ENCODE measurements at places on chromosomes 1 and 21. TPM values are rescaled to one million over a fixed set of nuclear protein-coding genes. Genes with fewer than 3 reads are reported as not detected.

MFAP2 gene
- total RNA-seq, result 4.5 TPM

NBPF6 gene
- total RNA-seq, result not detected

CSF3R gene
- total RNA-seq, result 54.2 TPM

AMIGO1 gene
- 6.4 TPM for total RNA-seq

SNRNP40 gene
- 66.6 TPM for total RNA-seq

SLC6A9 gene
- 3.9 TPM for total RNA-seq

ROR1 gene
- 5.9 TPM for total RNA-seq

HSD3B2 gene
- not detected for total RNA-seq

SDE2 gene
- 22.0 TPM for total RNA-seq

DENND2C gene
- 5.9 TPM for total RNA-seq

DNA sequence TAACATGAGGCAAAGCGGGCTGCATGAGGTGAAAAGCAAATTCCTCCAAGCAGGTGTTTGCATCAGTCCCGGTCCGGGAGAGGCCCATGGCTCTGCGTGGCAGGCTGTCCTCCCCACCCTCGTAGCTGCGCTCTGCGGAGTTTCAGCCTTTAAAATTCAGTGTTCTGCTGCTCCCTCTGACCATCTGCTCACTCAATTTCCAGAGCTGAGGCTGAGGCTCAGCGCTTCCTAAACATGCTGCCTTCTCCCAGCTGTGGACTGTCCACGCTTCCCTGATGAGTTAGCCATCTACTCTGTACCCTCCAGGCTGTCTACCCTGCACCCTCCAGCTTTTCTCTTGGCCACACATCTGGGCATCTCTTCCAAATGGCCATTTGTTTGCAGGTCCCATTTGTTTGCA is 87.7 kb downstream of the KCNJ6 start:
- DNase-seq, result no peak

DNA sequence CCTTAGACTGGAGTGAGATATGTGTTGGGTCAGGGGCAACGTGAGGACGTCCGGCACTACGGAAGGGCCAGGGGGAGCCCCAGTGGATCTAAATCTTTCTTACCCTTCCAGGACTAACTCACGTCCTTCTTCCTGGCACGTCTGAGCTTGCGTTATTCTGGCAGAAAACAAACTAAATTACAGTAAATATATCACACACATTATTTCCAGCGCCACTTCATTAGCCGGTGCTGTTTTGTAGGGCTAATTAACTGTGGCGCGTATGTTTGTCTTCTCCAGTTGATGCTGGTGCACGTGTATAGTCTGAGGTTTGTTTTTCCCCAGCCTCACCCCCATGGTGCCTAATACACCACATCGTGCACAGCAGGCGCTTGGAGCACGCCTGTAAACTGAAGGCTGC is 59.2 kb downstream of the TLR5 start:
- no peak for DNase-seq

GRCh38 chr1:165942062-165942461 is 114.6 kb downstream of the UCK2 start:
- DNase-seq, result no peak

- no peak for DNase-seq
Measured at GRCh38 chr1:47438165-47439016, 547 bp downstream of the FOXD2 start.

DNA sequence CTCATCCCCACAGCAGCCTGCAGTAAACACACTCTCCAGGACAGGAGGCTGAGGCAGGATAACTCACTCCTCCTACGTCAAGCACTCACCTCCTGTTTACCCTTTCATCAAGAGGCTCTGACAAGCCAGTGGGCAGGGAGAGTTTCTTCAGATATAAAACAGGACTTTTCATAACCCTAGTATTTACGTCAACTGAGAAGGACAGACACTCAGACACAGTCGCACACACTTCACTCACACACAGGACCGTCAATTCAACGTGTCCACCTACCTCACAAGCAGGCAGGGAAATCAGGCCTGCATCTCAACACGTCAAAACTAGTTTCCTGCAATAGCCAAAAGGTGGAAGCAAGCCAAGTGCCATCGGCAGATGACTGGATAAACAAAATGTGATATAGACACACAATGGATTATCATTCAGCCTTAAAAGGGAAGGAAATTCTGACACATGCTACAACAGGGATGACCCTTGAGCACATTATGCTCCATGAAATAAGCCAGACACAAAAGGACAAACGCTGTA is 48.6 kb downstream of the ITPKB start:
- no peak for DNase-seq

- no peak for DNase-seq
Measured at GRCh38 chr1:44934791-44935190, 51.6 kb downstream of the EIF2B3 start.

GRCh38 chr1:31671561-31672201 is 27.0 kb upstream of the PEF1 start:
- DNase-seq, result no peak

DNA sequence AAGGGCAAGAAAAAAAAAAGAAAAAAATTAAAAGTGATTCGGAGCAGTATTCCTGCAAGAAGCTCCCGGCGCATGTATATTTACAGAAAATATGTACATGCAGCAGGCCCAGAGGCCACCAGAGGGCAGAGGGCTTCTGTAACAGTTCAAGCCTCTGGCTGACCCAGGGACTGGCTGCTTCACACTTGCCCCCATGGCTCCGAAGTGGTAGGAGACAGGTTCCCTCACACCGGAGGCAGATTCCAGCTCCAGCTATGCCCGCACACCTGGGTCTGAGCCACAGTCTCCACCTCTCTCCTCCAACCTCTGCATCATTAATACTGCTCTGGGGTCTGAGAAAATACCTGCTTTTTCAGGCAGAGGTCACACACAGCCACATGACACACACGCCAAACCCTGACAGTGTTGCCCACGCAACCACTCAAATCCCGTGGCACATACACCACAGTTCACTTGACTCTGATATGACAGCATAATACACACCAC is 2.2 kb upstream of the ARHGAP30 start:
- DNase-seq, result peak; percentile 55

DNA sequence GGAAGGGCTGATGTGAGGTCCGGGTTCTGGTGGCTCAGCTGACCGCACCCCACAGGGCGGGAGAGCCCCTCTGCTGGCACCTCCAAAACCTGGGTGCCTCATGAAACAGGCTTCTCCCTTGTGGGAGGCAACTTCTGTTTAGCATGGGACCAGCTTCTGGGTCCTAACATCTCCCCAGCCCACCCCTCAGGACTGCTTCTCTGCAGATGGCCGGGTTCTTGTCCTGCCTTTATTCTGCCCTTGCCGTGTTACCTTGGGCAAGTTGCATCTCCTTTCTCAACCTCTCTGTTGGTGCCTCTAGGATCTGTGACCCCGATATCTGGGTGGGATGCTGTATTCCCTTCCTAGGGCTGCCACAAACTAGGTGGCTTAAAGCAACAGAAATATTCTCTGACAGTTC is 15.0 kb upstream of the TTC22 start:
- peak; percentile 9 for DNase-seq

DNA sequence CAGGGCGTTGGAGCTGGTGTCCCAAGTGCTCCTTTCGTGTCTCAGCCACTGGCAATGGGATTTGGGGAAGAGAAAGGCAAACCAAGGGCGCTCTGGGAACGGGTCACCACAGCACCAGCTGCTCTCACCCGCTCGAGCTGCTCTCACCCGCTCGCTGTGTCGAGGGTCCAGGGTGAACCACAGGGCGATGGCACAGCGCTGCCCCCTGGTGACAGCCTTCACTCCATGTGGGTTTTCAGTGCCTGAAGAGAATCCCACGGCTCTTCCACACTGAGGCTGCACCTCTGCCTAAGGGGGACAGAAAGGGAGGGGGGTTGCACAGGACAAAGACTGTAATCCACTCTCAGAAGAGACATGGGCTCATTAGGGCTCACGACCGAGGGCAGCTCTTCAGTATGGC is 7.1 kb upstream of the CLDN19 start:
- no peak for DNase-seq

GRCh38 chr1:173017792-173018191 is 32.9 kb downstream of the TNFSF18 start:
- no peak for DNase-seq

- DNase-seq, result no peak
Measured at GRCh38 chr1:27592931-27593677, 10.8 kb downstream of the AHDC1 start.

GRCh38 chr1:84995484-84996334 is 1.2 kb downstream of the MCOLN2 start:
- no peak for DNase-seq

GRCh38 chr1:243850202-243850451 is at the start of gene AKT3:
AKT3 (minus strand) TSS chr1:243850243; CDS start chr1:243843170, 7,073 bp downstream.
- peak; percentile 73 for DNase-seq

All from breast epithelium (tissue), 4 donors.